Uterine smooth muscle cell (primary cell): ENCODE measurements at places on chromosomes 5 and 9. TPM values are rescaled to one million over a fixed set of nuclear protein-coding genes. Genes with fewer than 3 reads are reported as not detected.

QRFP gene
- total RNA-seq, result not detected in 2 replicates

EFNA5 gene
- total RNA-seq, result 0.75 and 1.1 TPM in 2 replicates

CACNA1B gene
- total RNA-seq, result 0.11 and 0.12 TPM in 2 replicates

SNAPC4 gene
- 7.5 and 8.5 TPM in 2 replicates for total RNA-seq

IGFBPL1 gene
- 0.12 TPM in 1 of 2 replicates, not detected in the other for total RNA-seq
